IPS-NIHi11 (cell line): ENCODE measurements at places on chromosomes 7 and 10.

GRCh38 chr10:77006836-77007511 lies 630.6 kb downstream of the KCNMA1 start:
- no peak for DNase-seq

DNA sequence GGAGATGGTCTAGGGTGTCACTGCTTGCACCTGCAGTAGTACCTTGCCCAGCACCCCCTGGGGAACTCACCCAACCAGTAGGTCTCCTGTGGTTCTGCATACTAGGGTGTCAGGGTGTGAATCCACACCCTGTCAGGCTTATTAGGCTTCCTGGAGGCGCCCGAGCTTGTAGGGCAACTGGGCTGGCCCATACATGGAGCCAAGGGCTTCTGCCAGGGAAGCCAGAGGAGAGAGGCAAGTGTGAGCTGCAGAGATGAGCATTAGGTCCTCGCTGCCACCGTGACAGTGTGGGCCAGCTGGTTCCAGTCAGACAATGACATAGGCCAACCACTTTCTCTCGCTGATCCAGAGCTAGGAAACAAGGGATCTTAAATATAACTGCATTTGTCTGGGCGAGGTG lies 11.2 kb downstream of the MXI1 start:
- DNase-seq: no peak

DNA sequence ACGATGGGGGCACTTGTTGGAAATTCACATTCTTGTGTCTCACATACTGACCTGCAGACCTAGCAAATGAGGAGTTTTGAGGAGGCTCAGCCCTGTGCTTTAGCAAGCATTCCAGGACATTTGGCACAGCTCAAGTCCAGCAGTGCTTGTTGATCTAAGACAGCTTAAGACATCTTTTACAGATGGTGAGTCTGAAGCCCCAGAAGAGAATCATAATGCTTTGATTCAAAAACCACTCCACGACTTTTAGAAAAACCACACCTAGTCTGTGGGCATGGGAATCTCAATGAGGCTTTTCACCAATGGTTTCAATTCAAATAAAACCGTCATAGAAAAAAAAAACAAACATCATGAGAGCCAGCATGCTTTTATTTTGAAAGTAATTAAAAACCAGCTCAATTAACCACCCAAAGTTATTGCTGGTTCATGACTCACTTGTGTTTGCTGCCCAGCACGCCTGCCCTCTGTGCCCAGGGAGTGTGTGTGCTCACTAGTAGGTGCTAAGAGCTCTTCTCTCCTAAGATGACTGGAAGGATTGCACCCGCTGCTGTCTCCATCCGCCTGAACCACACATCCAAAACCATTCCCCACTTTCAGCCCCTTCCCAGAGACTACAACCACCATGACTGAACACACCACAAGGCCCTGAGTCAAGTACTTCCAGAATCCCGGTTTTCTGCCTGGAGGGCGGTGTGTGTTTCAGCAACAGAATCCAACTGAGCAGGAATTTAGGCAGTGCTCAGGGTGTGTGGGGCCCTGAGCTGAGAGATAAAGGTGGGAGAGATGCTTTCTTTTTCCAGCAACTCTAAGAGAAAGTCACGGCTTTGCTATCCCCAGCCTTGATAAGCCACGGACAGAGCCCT lies 130.2 kb upstream of the ADAM12 start:
- no peak for DNase-seq

GRCh38 chr10:119478811-119479341 lies 63.6 kb downstream of the RGS10 start:
- DNase-seq: no peak

DNA sequence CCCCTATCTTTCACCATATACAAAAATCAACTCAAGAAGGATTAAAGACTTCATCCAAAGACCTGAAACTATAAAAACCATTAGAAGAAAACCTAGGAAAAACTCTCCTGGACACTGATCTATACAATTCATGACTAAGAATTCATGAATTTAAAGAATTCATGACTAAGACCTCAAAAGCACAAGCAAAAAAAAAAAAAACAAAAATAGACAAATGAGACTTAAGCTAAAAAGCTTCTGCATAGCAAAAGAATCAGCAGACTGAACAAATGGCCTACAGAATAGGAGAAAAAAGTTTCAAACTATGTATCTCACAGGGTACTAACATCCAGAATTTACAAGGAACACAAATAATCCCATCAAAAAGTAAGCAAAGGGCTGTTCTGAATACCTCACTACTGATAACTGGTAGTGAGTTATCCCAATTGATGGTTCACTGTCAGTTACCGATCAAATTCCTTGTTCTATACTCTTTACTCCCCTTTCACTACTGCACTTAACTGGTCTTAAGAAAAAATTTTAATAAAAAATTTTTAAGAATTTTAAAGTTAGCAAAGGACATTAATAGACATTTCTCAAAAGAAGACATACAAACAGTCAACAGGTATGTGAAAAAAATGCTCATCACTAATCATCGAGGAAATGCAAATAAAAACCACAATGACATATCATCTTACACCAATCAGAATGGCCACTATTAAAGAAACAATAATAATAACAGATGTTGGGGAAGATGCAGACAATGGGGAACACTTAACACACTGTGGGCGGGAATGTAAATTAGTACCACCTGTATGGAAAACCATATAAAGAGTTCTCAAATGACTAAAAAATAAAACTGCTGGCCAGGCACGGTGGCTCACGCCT lies 33.2 kb downstream of the KMT2C start:
- DNase-seq: peak; percentile 11
